ENCODE measurements at places on chromosomes 3 and 15. TPM values are rescaled to one million over a fixed set of nuclear protein-coding genes. Genes with fewer than 3 reads are reported as not detected.

Gene TICRR
- total RNA-seq = 3.7 TPM

Gene OXNAD1
- 11.3 TPM for total RNA-seq

Gene IL17RB
- total RNA-seq = under 0.01 TPM

Gene ABI3BP
- 26.6 TPM for total RNA-seq

Gene EXD1
- not detected for total RNA-seq

Gene SLC2A2
- not detected for total RNA-seq

All from regular cardiac myocyte (primary cell).